Hematopoietic multipotent progenitor cell treated with erythropoietin and hydrocortisone succinate and interleukin-3 and kit ligand, for 4 days (in vitro differentiated cells): ENCODE measurements at places on chromosomes 2 and 18.

- DNase-seq: no peak
Observed at GRCh38 chr2:235537587-235537986, 43.7 kb downstream of the AGAP1 start.

GRCh38 chr2:44168681-44169154 is at the start of gene PPM1B:
PPM1B (plus strand) TSS chr2:44168875; CDS start chr2:44201200, 32,325 bp downstream.
- no peak for DNase-seq

GRCh38 chr2:20674974-20675679 is 8.2 kb downstream of the GDF7 start:
- DNase-seq: no peak

- DNase-seq: no peak
Observed at GRCh38 chr2:127094509-127095366, 12.2 kb downstream of the BIN1 start.

GRCh38 chr2:153944800-153945199 is 73.1 kb downstream of the GALNT13 start:
- no peak for DNase-seq

DNA sequence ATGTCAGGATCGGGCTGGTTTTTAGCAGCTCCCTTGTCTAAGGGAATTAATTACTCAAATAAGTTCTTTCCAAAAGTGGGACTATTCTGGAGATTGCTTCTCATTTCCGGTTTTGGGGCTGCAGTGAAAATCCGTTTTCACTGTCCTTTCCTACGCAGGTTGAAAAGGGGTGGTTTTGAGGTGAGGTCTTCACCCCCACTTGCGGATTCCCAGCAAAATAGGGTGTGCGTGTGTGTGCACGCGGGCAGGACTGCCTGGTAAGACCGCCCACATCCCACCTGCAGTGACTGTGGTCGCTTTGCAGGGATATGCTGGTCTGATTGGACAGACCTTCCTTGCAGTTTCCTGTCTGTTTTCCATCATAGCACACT is 472 bp upstream of the PLEKHM3 start:
- peak; percentile 58 for DNase-seq

DNA sequence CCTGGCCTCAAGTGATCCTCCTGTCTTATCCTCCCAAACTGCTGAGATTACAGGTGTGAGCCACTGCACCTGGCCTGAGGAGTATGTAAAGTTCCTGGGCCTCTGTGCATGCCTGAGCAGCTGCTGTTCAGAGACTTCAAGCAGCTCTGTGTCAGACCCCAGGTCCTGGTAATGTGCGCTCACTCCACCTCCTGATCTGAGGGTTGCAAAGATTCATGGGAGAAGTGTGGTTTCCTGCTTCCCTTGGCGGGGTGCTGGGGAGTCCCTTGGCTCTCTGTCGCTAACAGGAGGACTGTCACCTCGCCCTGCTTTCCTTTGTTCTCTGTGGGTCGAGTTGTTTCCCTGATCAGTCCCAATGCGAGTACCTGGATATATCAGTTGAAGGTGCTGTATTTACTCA is 8.6 kb upstream of the IL36A start:
- no peak for DNase-seq

GRCh38 chr2:211045025-211045424 is 488.6 kb downstream of the CPS1 start:
- DNase-seq: no peak

DNA sequence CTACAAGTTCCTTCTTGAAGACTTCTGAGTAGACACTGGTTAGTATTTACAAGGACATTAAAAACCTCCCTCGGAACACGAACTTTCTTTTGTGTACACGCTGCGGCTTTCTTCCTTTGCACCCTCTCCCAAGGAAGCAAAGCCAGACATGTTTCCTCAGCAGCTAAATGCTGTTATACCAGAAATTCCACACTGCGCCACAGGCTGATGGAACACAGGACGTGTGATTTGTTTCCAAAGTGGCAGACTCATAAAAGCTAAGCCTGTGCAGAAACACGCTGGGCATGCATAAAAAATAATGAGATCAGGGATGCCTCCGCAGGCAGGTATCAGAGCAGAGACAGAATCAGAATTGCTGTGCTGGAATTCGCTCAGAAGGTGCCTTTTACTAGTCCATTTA is 73.0 kb upstream of the RGPD5 start:
- no peak for DNase-seq

- no peak for DNase-seq
Observed at GRCh38 chr2:217195016-217195415, 335.2 kb upstream of the TNP1 start.

DNA sequence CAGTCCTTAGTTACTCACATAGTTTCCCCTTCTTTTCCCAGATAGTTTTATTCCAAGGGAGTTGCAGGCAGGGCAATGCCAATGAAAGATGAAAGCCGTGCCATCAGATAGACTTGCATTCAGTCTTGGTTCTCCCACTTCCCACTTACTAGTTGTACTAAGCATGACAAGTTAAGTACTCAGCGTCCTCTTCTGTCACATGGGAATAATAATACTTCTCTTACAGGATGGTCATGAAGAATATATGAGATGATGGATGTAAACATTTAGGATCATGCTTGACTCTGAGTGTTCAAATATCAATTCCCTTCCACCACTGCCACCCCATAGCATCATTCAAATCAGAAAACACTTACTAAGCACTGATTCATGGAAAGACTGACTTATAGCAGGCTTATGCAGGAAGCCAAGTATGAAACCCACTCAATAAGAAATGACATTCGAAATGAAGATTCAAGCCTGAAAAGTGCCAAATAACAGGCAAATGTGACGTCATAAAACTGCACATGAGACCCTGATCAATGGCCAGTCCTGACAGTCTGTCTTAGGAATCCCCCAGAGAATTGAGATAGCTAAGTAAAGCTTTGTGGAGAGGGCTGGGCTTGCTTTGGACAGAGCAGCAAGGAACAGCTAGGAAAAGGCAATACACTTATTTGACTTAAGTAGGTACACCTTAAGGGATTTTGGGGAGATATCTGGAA is 11.1 kb upstream of the EVA1A start:
- no peak for DNase-seq

DNA sequence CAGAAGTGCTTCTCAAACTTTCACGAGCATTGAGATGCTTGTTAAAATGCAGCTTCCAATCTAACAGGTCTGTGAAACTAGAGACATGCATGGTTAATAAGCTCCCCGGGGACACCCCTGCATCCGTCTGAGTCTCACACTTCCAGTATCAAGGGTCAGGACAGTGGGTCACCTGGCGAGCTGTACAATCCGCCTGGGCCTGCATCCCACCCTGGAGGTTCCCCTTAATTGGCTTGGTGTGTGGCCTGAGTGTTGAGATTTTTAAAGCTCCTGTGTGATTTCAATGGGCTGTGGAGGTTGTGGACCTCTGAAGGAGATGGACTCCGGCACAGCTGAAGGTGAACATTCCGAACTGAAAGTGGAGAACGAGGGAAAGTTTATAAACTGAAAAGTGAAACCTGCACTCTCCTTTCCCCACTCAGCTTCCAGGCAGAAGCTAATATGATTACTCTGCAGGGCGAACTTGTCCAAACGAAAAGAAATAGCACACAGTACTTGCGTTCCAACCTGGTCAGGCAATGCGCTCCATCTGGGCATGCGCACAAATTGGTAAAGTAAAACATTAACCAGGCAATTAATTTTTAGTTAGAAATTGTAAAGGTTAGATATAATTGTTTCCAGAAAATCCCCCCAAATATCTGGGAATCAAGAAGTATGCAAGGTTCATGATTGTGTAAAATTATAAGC is 191.7 kb upstream of the ALKAL2 start:
- DNase-seq: no peak

GRCh38 chr2:24929230-24929629 is 9.2 kb upstream of the ADCY3 start:
- no peak for DNase-seq

GRCh38 chr2:13474538-13474937 is 757.8 kb downstream of the TRIB2 start:
- DNase-seq: no peak

DNA sequence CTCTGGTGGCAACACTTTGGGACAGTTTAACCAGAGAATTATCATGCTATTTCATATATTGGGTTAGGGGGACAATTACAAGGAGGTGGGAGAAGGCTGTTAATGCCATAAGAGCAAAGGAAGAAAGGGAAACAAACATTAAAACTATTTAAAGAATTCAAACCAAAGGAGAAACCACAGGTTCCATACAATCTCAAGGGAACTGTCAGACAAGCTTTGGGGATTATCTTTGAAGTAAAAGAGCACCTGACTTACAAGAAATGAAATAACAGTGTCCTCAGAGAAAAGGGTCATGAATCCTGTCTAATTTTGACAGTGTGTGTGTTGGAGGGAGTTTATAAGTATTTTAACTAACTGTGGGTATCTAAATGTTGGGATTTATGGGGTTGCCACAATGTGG is 44.4 kb downstream of the CERS6 start:
- DNase-seq: no peak

DNA sequence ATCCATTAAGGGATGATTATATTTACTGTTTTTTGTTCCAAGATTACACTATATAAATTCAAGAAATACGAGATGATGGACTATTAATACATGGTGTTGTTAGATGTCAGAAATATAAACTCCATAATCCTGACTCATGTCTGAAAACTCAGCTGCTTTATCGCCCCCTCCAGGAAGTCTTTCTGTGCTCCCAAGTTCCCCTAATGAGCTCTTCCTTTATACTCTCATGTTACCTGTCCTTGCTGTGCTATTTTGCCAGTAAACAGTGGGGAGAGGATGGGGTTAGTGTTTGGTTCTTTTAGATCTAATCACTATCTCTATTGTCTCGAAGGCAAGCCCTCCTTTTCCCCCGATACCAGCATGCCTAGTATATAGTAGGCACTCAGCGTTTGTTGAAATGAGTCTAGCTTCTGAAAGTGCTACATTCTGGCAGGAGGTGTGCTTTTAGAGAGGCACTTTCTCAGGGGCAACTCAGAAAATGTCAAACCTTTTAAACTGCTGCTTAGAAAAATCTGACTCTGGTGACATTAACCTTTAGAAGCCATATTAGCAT is 21.4 kb upstream of the BARD1 start:
- peak; percentile 44 for DNase-seq

GRCh38 chr18:59730896-59731295 is 33.7 kb upstream of the CCBE1 start:
- peak; percentile 3 for DNase-seq

GRCh38 chr2:64586883-64587481 is 62.9 kb downstream of the AFTPH start:
- DNase-seq: peak; percentile 78
